ENCODE measurements at places on chromosomes 2 and 18.
A peak's percentile ranks its signal among the peaks of the same experiment; 100 is the strongest.

- peak; percentile 83 for DNase-seq
Observed at GRCh38 chr2:108533832-108534583, at the start of gene LIMS1. TSS of gene LIMS1 (plus strand) at chr2:108534470. CDS start at chr2:108534563, 93 bp downstream.

DNA sequence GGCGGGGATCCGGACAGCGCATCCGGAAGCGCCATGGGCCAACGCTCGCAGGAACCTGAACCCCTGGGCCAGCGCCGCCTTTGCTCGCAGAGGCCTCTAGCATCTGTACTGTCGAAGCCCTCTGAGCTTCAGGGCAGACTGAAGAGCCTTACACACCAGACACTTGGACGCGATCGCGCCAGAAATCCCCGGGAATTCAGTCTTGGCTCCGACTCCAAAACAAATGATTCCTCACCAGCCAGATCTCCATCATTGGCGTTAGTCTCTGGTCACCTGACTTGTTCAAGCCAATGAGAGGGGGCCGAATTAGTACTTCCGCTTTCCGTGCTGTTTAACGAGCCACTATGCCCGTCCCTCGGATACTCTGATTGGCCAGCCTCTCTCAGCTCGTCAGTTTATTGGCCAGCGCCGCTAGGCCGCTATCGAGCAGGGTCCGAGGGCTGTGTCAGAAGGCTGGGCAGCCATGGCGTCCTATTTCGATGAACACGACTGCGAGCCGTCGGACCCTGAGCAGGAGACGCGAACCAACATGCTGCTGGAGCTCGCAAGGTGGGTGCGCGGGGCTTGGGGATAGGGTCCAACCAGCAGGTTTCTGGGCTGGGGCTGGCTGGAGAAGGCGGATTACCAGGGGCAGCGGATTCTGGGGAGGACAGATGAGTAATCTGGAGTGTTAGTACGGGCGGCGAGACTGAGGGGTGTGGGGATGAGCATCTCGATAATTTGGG lies at the start of gene RNF181:
Gene RNF181 (plus strand): TSS at position 445 of the 725 bp plus-strand sequence. CDS start 19 bp downstream, at position 464.
- DNase-seq = peak; percentile 96

- DNase-seq = no peak
Observed at GRCh38 chr18:11114653-11115052, 34.7 kb downstream of the PIEZO2 start.

DNA sequence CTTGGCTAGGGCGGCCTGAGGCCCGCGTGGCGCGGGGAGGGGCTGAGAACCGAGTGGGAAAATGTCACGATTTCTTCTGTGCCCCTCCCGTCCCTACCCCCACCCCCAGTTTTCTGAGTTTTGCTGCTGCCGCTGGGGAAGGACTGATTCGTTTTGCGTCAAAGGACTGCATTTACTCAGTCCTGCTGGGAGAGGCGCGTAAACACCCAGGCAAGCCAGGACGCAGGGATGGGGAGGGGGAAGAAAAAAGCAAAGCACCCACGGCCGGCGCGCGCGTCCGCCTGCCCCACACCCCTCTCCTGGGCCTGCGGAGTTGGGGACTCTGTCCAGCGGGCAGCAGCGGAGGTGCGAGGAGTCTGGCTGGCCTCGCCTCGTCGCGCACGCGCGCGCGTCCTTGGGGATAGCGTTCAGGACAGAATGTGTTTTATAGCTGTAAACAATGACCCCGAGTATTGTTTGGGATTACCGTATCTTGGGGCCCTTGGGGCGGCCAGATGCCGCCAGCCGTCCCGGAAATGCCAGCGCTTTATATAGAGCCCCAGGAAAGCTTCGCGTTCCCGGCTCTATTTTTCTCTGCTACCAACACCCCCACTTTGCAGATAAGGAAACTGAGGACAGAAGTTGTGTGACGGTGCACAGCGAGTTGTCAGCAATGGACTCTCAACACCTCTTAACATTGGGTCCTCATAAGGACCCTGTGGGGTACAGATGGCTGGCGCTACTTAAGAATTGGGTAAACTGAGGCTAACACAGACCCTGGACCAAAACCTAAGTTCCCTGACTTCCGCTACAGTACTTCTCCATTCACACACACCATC lies 1.7 kb upstream of the FOSL2 start:
- no peak for DNase-seq

All from HCT116 (cell line).